ENCODE measurements at places on chromosomes 3 and 15.

DNA sequence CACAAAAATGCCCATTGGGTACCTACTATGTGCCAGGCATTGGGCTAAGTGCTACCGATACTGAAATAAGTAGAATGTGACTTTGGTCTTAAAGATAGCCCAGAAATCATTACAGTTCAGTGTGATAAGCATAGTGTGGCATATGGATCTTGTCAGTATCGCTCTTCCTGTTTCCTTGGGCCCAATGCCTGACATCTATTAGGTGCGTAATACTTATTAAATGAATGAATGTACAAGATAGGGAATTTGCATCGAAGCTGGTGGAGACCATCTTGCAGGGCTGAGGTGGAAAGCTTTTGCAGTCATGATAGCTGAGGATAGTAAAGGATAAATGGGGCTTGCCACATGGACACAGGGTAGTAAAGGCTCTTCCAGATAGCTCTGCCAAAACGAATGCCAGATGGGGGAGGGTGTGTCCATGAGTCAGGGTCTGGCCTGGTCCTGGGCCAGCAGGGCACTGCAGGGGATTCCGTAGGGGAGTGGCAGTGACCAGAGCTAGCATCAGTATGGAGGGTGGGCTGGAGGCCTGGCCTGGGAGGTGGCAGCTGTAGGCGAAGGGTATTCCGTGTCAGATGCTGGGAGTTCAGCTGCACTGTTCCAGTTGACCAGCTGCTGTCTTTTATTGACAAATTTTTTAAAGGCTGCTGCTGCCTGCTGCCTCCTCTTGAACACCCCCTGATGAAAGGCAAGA, 23.5 kb downstream of the TSEN2 start:
- no peak for DNase-seq

DNA sequence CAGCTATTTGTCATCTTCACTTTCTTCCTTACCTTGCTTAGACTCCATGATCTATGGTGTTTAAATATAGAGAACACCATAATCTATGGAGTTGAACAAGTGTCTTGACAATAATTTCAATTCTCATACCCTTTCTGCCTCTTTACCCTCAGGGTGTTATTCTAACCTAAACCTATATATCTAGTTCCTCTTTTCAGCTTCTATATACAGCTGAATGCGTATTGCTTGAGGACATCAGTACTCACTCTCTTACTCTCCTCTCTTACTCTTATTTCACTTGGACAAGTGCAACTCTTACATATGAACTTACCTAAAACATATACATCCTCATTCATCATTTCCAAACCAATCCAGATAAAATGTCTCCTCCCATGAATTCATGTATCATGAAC, 187.1 kb downstream of the RAP2B start:
- DNase-seq: no peak

DNA sequence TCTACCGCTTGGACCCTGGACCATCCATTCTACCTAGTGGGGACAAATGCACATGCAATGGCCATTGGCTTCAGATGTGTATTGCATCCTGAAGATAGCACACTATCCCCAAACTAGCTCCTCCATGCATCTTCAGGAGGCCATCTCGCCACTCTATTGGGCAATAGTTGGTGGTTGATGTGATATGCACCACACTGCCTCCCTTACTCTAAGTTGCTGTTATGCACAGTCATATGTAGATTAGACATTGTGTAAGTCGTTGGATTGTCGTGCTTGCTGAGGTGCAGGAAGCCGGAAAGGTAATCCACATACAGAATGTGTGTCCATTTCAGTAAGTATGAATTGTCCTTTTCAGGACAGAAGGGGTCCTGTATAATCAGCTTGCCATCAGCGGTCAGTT, 26.7 kb upstream of the PLA2G4D start:
- no peak for DNase-seq

DNA sequence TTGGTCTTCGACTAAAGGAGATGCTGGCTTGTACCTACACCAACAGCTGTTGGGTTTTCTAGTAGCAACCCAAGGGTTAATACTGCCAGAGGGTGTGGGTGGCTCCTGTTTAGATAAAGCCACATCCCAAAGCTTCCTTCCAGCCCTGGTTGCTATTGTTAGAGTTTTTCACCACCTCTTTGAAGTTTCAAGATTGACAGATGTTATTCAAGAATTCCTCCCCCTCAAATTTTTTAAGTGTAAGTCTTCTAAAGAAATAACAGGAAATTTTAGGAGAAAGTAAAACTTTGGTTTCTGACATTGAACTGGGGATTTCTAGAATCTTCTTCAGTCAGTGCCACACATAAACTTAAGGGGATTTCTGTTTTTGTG, 60.9 kb downstream of the TGFBR2 start:
- no peak for DNase-seq

- DNase-seq: no peak
Measured at GRCh38 chr3:2097641-2098191, 950 bp upstream of the CNTN4 start.

DNA sequence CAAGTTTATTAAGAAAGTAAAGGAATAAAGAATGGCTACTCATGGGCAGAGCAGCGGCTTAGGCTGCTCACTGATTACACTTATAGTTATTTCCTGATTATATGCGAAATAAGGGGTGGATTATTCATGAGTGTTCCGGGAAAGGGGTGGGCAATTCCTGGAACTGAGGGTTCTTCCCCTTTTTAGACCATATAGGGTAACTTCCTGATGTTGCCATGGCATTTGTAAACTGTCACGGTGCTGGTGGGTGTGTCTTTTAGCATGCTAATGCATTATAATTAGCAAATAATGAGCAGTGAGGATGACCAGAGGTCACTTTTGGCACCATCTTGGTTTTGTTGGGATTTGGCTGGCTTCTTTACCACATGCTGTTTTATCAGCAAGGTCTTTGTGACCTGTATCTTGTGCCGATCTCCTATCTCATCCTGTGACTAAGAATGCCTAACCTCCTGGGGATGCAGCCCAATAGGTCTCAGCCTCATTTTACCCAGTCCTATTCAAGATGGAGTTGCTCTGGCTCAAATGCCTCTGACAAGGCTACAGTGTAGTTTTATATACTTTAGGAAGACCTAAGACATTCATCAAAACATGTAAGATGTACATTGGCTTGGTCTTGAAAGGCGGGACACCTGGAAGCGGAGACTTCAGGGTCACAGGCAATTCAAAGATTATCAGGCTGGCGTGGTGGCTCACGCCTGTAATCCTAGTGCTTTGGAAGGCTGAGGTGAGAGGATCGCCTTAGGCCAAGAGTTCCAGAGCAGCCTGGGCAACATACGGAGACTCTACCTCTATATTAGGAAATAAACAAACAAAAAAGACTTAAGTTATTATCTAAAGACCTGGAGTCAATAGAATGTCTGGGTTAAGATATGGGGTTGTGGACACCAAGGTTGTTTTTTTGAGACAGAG, 3.2 kb upstream of the BLOC1S6 start:
- no peak for DNase-seq

- DNase-seq: no peak
Measured at GRCh38 chr15:57586661-57587424, 4.9 kb upstream of the MYZAP start.

- no peak for DNase-seq
Measured at GRCh38 chr3:75260-75659, 121.3 kb upstream of the CHL1 start.

GRCh38 chr3:193897288-193897687, 238.7 kb upstream of the HES1 start:
- DNase-seq: no peak

DNA sequence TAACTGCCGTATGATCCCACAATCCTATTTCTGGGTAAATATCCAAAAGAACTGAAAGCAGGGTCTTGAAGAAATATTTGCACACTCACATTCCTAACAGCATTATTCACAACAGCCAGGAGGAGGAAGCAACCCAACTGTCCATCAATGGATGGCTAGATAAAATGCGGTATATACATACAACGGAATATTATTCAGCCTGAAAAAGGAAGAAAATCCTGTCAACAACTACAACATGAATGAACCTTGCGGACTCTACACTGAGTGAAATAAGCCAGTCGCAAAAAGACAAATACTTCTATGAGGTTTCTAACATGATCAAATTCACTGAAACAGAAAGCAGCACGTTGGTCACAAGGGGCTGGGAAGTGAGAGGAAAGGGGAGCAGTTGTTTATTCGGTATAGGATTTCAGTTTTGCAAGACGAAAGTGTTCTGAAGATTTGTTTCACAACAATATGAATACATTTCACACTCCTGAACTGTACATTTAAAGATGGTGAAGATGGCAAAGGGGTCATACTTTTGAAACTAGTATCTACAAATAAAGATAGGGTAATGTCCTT, 6.2 kb downstream of the DLG1 start:
- no peak for DNase-seq

- DNase-seq: no peak
Measured at GRCh38 chr3:62445275-62445674, 71.9 kb upstream of the FEZF2 start.

DNA sequence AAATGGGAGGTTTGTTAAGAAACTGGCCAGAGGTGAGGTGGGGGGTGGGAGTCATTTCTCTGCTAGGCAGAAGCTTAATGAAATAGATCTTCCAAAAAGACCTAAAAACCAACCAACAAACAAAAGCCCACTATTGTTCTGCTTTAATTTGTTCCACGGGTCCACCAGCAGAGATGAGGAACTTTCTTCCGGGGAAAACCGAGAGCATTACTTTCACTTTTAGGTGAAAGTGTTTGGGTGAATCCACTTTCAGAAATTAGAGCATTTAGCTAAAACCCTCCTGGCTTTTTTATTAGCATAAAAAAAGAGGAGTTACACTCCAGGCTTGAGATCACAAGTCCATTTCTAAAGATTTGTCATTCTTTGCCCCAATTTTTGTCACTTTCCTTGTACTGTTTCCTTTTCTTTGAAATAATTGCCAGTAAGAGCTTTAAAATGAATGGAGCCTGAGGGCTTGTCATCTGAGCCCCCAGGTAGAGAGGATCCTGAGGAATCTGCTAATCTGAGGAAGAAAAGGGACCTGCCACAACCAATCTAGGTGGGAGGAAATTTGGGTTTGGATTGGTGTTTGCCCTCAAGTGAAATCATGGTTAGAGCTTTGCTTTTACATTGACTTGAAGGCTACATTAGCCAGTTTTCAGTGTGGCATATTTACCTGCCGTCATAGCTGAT, 667.6 kb downstream of the NAALADL2 start:
- no peak for DNase-seq

GRCh38 chr3:179666030-179666429, 13.2 kb downstream of the USP13 start:
- DNase-seq: no peak

GRCh38 chr3:61595826-61596225, 34.5 kb downstream of the PTPRG start:
- DNase-seq: no peak

DNA sequence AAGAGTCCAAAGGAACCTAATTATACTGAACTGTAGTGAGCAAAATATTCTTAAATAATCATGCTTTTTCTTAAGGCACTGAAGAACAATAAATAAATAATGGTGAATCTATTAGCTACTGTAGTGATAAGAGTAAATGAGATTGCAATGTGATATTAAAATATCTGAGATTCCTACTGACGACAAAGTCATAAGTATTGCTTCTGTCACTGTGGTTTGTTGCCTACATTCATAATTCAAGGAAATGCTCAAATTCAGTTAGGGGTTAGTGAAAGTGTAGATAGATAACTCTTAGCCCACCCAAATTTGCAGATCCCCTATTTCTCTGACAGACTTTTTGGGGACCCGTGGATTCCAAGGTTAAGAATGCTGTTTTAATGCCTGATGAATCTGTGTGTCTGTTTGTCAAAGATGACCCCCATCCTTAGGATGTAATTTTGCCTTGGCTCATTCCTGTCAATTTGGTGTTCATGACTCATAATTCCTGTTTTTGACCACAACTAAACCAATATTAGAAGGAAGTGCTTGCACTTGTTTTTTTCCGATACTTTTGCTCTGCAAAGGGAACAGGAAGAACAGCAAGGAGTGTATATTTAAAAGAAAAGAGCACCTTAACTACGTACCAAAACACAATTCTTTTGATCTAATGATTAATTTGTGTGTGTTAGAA, 86.7 kb downstream of the MAGI1 start:
- no peak for DNase-seq

- no peak for DNase-seq
Measured at GRCh38 chr3:73215281-73215680, 153.8 kb downstream of the EBLN2 start.

DNA sequence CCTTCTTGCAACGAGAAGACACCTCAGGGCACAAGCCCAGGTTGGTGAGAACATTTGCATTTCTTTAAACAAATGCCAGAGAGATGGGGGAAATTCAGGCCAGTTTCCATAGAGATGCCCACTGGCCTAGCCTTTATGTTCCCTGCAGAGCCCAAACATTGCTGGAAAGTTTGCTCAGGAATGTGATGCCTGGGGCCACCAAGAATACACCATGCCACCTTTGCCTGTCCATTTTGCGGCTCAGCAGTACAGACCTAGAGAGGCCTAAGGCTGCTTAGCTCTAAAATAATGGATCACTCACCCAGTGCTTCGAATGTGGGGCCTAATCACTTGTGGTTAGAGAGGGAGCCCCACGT, 210.0 kb downstream of the RPLP1 start:
- no peak for DNase-seq

Data from AG09319 (cell line).